ENCODE measurements at places on chromosomes 16 and 17.

GRCh38 chr17:16488186-16488967 lies 3.6 kb downstream of the LRRC75A start:
- DNase-seq = no peak

DNA sequence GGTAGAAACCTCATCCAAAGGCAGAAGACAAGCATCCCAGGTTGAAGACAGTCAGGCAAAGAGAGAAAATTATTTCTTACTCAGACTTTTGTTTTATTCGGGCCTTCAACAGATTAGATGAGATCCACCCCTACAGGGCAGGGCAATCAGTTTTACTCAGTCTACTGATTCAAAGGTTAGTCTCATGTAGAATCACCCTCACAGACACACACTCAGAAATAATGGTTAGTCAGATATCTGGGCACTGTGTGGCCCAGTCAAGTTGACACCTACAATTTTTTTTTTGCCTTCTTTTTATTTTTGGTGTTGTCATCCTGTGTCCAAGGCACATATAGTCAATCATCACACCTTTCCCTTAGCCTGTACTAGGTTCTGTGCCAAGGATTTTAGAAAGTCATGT lies 729.8 kb downstream of the WWOX start:
- no peak for DNase-seq

DNA sequence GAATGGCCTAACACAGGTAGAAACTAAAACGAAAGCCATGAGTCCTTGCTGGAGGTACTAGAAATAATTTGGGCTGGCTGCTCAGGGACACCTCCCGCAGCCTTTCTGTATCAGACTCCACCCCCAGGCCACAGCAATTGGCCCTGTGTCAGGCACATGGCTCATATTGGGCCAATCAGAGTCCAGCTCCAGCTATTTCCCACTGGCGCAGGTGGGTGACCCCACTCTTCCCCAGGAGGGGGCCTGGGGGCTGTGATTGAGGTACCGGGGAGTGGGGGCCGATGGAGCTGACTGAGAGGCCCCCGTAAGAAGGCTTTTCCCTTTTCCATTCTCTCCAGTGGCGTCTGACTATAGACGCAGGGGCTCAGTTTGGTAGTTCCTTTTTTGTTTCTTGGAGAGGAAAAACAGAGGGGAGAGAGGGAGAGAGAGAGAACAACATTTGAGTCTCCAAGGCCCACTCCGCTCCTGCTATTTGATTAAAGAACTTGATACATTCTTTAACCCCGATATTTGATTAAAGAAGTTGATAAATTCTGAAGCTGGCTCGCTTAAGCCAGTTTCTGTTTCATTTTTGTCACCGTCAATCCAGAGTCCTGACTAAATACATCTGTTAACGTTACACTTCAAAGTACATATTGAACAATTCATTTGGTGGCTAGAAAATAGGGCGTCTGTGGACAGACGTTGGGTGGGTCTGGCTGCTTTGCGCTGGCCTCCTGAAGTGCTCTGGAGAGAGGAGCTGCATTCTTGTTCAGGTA lies 26.3 kb downstream of the FOXL1 start:
- no peak for DNase-seq

DNA sequence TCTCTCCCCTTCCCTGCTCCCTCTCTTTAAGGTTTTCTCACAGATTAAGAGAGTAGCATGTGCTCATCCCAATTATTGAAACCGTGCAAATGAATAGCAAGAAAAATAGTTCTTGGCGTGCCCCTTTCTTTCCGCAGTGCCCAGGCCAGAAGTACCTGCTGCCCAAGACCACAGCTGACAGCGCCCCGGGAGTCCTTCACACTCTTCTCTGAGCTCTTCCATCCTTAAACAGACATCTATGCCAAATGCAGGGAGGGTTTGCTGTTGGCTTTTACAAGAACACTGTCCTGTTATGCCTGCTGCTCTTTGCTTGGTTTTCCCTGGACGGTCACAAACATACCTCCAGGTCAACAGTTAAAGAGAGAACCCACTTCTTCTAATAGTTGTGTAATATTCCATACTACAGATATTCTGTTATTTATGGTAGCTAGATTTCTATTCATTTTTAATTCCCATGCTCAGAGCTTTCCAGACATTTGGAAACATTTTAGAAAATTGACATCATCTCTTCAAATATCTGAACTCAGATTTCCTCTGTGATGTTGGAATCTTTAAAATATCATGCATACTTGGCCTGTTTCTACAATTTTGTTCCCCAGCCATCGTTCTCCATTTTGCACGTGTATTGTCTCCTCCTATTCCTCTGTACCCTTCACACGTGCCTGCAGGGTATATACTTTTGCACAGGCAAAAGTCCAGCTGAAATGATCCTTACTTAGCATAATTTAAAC lies 416.7 kb downstream of the WWOX start:
- no peak for DNase-seq

- DNase-seq = peak; percentile 67
Measured at GRCh38 chr17:8073627-8074484, 13.7 kb downstream of the ALOX12B start.

DNA sequence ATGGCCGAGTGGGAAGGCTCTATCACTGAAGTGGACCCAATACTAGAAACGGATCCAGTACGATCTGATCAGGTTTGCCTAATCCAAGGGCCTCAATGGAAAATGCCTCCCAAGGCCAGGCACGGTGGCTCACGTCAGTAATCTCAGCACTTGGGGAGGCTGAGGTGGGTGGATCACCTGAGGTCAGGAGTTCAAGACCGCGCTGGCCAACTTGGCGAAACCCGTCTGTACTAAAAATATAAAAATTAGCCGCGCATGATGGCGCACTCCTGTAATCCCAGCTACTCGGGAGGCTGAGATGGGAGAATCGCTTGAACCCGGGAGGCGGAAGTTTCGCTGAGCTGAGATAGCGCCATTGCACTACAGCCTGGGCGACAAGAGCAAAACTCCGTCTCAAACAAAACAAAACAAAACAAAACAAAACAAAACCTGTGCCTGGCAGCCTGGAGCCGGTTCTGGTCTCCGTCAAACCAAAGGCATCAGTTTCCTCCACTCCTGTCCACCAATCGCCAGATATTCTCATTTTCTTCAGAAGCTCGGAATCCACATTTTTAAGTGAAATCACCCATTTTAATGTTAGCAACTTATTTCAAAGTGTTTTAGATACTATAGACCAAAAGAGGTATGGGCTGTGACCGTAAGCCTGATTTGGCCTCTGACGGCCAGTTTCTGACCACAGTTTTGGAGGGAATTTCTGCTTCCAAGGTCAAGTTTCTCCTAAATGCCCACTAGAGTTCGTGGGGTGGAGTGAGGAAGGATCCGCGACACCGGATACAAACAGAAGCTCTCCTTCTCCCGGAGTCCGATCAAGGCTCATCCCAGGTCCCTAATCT lies 664 bp downstream of the NQO1 start:
- DNase-seq = no peak

- DNase-seq = no peak
Measured at GRCh38 chr17:79500745-79501618, 109.9 kb downstream of the RBFOX3 start.

DNA sequence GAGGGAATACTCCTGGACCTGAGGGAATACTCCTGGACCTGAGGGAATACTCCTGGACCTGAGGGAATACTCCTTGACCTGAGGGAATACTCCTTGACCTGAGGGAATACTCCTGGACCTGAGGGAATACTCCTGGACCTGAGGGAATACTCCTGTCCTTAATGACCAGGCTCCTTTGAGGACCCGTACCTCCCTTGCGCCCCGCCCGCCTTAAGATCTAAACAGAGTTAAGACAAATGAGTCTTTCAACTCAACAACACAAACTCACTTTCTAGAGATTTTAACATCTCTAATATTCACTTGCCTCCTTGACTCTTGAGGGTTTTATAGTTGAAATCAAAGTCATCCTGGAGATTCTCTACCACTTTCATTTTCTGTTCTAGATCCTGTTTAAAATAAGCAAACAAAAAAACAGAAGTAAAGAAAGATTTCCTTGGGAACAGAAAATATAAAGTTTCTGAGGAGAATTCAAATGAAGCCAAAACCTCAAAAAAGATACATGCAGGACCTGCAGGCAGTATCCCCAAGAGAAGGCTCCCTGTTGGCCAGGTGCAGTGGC lies 49.7 kb downstream of the STAT3 start:
- no peak for DNase-seq

- no peak for DNase-seq
Measured at GRCh38 chr17:61728297-61728836, 135.0 kb downstream of the BRIP1 start.

GRCh38 chr16:49822649-49823370 lies 33.1 kb downstream of the ZNF423 start:
- DNase-seq = no peak

DNA sequence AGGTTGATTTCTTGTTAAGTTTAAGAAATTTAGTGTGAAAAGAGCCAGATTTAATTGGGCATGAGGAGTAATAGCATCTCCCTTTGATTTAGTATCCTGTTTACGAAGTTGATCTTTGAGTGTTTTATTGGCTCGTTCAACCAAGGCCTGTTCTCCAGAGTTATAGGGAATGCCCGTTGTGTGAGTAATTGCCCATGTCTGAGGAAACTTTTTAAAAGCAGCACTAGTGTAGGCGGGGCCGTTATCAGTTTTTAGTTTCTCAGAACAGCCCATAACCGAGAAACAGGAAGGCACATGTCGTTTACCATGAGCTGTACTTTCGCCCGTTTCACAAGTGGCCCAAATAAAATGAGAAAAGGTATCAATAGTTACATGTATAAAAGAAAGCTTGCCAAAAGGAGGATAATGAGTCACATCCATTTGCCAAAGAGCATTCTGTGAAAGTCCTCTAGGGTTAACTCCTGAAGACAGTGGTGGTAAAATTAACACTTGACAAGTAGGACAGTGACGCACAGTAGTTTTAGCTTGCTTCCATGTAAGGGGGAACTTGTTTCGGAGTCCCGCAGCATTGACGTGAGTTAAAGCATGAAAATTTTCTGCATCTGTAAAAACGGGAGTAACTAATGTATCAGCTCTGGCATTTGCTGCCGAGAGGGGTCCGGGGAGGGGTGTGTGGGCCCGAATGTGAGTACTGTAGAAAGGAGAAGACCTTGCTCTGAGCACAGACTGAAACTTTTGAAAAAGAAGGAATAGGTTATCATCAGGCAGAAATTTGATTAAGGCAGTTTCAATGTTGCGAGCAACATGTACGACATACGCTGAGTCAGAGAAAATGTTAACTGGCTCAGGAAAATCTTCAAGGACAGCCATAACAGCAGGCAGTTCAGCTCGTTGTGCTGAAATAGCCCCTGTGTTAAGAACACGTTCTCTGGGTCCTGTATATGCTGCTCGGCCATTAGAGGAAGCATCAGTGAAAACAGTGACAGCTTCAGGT lies 18.5 kb upstream of the KCTD5 start:
- DNase-seq = no peak

GRCh38 chr16:59913666-59914065 lies 1179.5 kb upstream of the GOT2 start:
- DNase-seq = no peak

DNA sequence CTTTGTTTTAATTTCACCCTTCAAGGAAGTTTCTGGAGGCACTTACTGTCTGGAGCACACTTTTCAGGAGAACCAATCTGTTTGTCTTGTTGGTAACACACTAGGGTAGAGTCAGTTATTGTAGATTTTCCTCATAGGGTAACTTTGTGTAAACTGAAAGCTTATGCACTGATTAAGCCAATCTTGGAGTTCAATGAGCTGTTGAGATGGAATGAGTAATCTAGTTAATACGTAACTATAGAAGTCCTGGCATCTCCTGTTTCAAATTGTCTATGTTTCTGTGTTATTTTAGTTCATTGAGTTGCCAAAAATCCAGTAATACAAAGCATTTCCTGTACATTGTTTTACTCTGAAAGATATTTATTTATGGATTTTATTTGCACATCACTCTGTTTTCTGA lies 111.6 kb upstream of the HAS3 start:
- DNase-seq = no peak

GRCh38 chr17:18993905-18994526 lies 10.5 kb downstream of the FAM83G start:
- DNase-seq = no peak

DNA sequence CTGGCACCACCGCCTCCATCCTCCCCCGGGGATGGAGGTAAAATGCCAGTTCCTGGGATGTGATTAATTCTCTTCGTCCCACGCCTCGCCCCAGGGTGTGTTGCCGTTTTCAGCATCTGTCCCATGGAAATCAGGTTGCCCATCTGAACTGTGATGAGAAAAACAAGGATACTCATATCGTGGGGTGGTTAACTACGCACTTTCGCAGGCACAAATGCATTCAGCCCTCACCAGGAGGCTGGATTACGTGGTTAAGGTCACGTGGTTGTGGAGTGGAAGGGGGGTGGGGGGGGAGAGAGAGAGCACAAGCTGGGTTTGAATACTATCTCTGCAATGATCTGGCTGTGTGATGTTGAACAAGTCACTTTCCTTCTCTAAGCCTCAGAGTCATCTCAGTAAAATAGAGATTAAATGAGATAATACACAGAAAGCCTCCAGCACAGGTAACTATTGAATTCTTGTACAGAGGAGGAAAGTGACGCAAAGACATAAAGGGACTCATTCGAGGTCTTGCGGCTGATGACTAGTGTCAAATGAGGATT lies 74.7 kb downstream of the BMERB1 start:
- DNase-seq = no peak

- DNase-seq = no peak
Measured at GRCh38 chr16:5649762-5650743, 552.5 kb upstream of the EEF2KMT start.

Measured in neuronal stem cell (in vitro differentiated cells).